ENCODE measurements at places on chromosomes 12 and 14.

DNA sequence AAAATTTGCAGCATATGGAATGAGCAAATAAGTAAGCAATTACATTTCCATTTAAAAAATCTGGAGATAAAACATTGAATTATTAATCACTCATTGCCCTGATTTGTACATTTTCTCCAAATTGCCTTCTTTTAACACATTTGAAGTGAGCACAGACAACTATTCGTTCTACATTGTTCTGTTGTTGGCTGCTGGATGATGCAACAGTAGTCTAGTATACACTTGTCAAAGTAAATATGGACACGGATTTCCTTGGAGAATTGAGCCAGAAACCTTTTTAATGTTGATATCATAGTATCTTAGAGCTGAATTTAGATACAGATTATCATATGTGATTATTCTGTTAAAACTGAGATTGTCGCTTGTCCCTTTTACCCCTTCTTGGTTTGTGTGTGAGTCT lies 188.2 kb downstream of the FUT8 start:
- no peak for DNase-seq

- DNase-seq, result no peak
These were observed 44.5 kb downstream of the MAP1LC3B2 start for GRCh38 chr12:116603546-116604177.

- peak; percentile 49 for DNase-seq
These were observed 794 bp downstream of the RCOR1 start for GRCh38 chr14:102593061-102593824.

DNA sequence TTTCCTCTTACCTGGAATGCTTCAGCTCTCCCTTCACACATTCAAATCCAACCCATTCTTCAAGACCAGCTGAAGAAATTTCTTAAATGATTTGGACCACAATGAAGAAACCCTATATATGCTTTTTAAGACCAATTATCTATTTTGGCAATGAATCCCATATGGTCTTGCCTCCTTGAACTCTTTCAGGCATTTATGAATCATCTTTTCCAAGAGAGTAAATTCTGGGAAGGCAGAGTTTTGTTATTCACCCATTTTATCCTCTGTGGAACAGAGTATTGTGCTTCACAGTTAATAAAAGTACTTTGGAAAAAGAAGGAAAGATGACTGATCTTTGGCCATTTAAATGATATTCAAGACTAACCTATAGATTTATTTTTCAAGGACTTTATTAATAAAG lies 14.0 kb downstream of the GIT2 start:
- no peak for DNase-seq

GRCh38 chr12:52752516-52752915 lies 24.6 kb downstream of the KRT76 start:
- no peak for DNase-seq

GRCh38 chr12:59393506-59393905 lies 202.3 kb upstream of the SLC16A7 start:
- DNase-seq, result no peak

DNA sequence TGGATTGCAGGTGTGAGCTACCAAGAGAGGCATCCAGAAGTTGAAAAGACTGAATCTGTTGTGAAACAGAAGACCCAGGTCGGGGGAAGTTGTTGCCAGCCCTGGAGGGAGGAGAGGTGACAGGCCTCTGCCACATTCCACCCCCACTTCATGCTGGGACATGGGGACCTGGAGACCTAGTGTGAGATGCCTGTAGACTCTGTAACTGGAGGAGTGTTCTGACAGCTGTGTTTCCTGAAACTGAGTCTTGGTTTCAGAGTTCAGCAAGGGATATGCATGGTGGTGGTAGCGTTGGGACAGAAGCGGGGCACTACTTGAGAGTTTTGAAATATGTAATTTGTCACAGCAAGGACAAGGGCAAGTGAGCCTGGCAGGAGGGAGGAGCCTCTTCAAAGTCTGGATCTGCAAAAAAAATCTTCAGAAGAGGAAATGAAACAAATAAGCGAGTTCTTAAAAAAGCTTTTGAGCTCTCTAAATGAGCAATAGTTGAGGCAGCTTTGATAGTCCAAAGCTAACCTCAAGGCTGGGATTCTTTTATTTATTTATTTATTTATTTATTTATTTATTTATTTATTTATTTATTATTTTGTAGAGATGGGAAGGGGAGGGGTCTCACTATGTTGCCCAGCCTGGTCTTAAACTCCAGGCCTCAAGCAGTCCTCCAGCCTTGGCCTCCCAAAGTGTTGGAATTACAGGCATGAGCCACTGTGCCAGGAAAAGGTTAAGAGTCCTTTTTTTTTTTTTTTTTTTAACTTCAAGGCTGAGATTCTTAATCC lies 58.9 kb upstream of the EEA1 start:
- no peak for DNase-seq

- no peak for DNase-seq
These were observed 81.0 kb upstream of the PLEKHG7 start for GRCh38 chr12:92621833-92622232.

DNA sequence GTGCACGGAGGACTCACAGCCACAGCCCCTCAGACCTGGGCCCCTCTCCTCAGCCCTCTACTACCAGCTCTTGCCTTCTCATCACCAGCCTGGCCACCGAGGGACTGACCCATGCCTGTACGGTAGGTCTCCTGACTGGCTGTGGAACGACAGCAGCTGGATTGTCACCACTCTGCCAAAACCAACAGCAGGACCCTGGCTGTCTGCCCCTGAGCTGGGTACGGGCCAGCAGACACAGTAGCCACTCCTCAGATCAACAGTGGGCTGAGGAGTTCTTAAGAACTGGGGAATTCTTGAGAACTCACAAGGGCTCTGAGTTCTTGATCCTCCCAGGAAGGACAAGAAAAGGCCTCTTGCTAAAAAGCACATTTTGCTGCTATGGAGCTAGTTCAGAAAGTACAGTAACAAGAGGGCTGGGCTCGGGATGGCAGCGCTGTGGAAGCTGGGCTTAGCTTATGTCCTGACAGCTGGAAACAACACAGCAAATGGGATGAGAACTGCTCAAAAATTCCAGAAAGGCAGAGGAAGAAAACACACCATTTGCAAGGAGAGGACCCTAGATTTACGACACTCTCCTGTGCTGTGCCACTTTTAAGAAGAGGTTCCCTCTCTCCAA lies 176.4 kb downstream of the ANO2 start:
- no peak for DNase-seq

GRCh38 chr12:122946690-122947341 lies 19.4 kb downstream of the ABCB9 start:
- peak; percentile 80 for DNase-seq

GRCh38 chr12:115450017-115450416 lies 766.0 kb upstream of the TBX3 start:
- DNase-seq, result no peak

GRCh38 chr12:103645202-103645601 lies 58.1 kb downstream of the STAB2 start:
- DNase-seq, result no peak

DNA sequence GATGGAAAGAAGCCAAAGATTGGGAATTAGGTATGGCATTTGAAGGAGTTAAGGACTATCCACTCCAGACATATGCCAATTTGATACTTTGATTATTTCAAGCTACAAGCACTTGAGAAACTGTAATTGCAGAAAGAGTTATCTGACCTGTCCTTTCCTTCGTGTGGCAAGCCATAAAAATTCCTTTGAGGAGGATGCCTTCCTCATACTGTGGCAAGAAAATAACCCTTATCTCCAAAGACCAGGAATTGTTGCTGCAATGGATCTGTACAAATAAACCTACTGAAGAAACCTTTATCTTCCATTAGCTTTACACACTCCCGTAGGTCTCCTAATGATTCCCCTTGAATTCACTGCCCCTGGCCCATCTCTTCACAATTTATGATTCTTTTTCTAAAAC lies 165.1 kb upstream of the AMIGO2 start:
- DNase-seq, result no peak

DNA sequence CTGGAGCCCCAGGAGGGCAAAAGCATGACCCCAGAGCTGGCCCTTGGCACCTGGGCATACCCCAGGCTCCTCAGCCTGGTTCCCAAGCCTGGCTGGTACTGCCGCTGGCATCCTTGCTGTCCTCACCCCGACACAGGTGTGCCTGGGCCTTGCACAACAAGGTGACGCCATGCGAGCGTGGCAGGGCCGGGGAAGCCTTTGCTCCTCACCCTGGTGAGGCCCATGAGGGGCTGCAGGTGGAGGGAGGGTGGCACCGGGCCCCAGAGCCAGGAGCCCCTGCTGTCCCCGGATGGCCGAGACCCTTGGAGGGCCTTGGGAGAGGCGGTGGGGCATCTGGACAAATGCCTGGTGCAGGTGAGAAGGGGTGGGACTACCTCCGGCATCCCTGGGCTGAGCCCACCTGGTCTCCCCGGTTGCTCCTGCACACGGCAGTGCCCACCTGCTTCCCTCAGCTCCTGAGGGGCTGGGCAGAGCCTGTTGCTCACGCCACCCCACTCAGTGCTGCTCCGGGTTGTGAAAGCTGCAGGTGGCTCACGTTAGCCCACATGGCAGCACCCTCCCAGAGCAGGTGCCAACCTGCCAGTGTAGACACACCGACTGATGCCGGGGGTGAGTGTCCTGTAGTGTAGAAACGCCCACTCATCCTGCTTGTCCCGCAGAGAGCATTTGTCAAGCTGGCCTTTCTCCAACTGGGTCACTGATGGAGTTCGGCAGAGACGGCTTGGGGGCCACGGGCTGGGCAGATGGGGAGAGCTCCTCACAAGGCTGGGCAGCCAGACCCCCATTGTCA lies 24.6 kb upstream of the KIF26A start:
- no peak for DNase-seq

- DNase-seq, result no peak
These were observed 116.0 kb downstream of the CACNA1C start for GRCh38 chr12:2168808-2169207.

GRCh38 chr12:128042825-128043224 lies 224.1 kb upstream of the TMEM132C start:
- no peak for DNase-seq

DNA sequence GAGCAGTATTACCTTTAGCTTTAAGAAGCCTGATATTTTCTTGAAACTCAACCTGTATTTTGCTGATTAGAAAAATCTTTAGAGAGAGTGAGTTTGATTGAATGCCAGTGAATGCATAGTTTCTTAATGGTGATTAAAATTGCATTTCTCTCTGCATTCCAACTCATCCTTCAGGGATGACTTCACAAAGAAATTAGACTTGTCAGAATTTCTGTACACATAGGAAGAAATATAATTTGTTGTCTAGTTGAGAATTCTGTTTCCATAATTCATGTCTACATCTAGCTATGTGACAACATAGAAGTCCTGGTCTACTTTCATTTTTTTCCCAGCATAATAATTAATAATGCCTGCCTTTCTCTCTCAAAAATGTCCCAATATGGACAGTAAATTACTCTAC lies 136.6 kb downstream of the OTOGL start:
- no peak for DNase-seq

DNA sequence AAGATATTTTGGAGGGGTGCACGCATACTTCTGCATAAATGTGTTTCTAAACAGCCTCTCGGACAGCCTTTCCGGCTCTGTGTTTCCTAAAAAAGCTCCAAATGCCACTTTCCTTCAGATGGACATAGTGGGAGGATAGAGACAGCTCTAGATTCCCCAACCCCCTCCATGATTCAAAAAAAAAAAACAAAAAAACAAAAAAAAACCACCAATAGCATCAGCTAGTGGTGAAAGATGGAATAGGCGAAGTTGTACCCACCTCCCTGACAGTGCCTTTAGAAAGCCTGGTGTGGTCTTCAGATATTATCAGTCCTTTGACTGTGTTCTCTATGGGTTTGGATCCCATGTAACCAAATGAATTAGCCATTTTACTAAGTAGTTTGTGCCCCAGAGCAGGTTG lies 94.1 kb downstream of the PHETA1 start:
- no peak for DNase-seq

GRCh38 chr14:57087841-57088240 lies 180.9 kb downstream of the EXOC5 start:
- DNase-seq, result no peak

DNA sequence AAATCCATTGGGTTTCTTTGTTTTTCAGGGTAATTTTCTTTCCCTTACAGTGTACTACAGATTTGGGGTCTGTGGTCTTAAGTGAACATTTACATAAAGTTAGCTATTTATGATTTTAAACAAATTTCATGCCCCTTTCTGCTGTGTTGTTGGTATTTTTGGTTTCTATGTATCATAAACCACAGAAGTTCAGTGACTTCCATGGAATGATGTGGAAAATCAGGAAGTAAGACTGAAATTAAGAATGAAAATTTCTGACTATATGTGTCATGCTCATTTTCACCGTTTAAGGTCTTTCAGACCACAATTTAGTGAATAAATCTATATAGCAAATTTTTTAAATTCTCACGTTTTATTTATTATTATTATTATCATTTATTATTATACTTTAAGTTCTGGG lies 31.7 kb downstream of the ETV6 start:
- DNase-seq, result no peak

DNA sequence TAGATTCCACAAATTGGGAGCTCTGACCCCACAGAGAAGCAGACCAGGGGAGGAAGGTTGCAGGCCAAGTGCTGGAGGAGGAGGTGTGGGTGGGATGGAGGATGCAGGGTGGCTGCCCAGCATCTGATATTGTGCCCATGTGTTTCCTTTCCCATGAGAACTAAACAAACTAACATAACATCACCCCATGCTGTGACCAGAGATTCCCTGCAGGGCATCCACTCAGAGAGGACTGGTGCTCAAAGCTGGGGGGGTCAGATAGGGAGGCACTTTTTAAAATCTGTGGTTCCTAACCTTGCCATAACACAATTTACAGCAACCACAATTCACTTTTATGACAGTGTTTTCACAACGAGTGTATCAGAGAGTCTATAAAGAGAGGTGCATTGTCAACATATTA lies 1277.6 kb downstream of the AACS start:
- DNase-seq, result no peak

GRCh38 chr14:96130854-96131253 lies 73.8 kb upstream of the BDKRB2 start:
- DNase-seq, result no peak

DNA sequence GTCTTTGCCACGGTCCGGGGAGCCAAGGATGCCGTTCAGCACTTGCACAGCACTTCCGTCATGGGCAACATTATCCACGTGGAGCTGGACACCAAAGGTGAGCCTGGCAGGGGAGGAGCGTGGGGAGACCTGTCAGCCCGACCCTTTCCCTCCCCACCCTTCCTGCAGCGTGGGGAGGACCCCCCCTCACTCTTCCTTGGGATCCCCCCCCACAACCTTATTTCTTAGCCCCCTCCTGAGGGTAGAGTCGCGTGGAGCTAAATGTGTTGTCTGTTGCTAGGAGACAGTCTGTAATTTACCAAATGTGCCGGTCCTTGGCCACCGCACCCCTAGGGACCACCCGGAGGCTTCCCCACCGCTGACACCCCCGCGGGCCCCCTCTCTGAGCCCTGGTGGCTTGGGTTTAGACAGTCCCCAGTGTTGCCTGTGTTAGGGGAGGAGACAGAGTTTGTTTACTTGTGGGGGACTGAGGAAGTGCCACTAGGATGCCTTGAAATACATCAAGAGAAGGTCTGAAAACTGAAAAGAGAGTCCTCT lies 2.3 kb downstream of the SETD1B start:
- DNase-seq, result no peak

Measured in CD4-positive, alpha-beta T cell treated with Interleukin-15 for 4 hours (primary cell).